Globus pallidus (tissue), 1 donor: ENCODE measurements at places on chromosomes 3 and 15.

- no peak for DNase-seq
Observed at GRCh38 chr3:187926620-187927019, 181.4 kb upstream of the BCL6 start.

DNA sequence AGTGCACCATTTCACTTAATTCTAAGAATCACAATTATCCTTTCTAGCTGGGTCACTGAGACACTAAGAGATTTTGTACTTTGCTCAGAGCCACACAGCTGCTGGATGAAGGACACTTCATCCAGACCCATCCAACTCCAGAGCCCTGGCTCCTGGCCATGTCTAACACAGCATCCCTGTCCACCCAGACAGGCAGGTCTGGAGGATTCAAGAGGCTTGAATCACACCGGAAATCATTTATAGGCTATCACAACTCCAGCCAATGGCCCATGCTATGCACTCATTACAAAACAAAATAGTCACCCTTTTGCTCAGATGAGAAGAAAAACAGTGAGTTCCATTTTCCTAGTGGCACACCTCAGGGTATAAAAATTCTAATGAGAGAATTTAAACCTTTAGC is 198.2 kb upstream of the LMCD1 start:
- no peak for DNase-seq

DNA sequence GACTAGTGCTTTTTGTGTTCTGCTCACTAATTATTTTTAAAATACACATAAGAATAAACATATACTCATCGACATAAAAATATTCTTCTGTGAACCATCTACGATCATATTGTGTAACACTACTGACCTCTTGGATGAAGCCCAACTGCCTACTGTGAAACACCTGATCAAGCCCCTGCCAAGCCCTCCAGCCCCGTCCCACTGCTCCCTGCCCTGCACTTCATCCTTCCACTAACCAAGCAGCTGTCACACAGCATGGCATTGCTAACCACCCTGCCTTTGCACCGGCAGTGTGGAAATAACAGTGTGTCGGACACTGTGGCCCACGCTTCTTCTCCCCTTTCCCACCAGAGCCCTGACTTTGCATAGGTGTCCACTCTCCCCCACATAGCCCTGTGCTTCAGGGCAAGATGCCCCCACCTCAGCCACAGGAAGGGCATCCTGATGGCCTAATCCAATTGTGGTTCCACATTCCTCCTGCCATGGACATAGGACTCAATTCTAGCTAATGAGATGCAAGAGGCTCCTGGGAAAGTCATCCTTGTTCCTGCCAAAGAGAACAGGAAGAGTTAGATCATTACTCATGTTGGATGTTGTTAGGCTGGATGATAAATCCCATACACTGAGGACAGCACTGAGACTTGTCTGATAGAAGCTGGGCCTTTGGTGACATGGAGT is 35.0 kb upstream of the ARID3B start:
- DNase-seq, result no peak

- peak; percentile 12 for DNase-seq
Observed at GRCh38 chr3:3798631-3799113, 559 bp upstream of the LRRN1 start.

DNA sequence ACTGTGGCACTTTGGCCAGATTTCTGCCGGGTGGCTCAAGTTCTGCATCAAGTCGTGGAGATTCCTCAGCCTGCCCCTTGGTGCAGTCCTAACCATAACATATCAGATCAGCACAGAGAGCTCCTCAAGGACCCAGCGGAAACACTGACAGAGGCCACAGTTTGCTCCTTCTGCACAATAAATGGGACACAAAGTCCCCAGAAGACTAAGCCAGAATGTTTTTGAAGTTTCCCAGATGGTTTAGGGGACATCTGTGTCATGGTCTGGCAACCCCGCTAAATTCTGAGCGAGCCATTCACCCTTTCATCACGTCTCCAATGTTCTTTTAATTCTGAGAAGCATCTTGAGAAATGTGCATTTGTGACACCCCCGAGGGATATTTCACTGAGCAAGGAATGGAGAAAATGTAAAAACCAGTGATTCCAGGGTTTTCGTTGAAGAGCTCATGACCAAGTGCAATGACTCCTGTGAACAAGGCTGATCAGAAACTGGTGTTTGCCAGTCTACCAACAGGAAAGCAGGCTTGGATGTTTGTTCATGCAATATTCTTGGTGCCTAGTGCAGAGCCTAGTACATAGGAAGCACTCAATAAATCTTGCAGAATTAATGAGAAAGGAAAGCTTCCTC is 64.8 kb upstream of the LMCD1 start:
- no peak for DNase-seq

GRCh38 chr3:9266716-9267115 is 17.3 kb upstream of the SRGAP3 start:
- no peak for DNase-seq

- DNase-seq, result no peak
Observed at GRCh38 chr15:49495993-49496753, 73.1 kb downstream of the FGF7 start.

GRCh38 chr3:136141291-136141785 is 54.8 kb downstream of the MSL2 start:
- DNase-seq, result no peak

GRCh38 chr3:105837947-105838346 is 30.9 kb downstream of the CBLB start:
- DNase-seq, result no peak

DNA sequence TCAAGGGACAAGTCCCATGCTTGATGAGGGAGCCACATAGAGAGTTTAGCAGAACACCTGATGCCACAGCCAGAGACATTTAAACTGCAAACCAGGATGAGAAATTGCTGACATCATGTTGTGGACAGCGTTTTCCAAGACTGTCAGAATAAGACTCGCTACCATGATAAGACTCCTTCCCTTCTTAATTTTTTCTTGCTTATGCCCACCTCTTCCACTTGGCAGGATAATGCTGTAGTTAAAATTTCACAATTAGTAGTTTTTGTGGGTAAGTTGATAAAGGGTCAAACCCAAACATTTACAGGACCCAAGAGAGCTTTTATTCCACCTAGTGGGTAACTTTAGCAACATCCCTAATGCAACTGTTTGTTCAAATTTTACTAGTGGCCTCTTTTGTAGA is 3.0 kb upstream of the PIAS1 start:
- no peak for DNase-seq
